ENCODE measurements at places on chromosomes 11 and 22.

DNA sequence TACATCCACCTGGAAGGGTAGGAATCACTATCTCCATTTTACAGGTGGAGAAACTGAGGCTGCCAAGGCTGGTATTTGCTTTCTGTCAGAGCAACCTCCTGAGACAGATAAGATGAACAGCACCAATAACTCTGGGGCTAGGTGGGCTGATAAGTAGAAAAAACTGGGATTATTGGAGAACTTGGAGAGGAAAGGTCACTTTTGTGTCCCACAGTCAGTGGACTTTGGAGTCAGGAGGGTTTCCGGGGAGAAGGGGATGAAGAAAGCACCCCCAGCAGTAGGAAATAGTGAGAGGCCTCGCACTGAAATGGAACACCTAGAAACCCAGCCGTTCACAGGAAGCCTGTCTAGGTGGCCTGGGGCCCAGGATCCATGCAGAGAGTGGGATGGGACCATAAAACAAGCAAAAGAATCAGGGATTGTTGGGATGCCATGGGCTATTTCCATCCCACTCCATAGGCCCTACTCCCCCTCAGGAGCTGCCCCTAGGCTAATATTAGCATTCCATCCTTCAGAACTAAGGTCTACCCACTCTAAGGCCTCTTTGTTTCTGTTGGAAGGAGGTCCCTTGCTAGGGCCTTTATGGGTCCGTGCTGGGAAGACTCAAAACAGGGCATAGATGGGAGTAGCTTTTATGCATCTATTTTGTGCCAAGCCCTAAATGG, 31.0 kb upstream of the FCHSD2 start:
- DNase-seq, result no peak

- no peak for DNase-seq
Measured at GRCh38 chr11:45100339-45100738, 46.1 kb upstream of the PRDM11 start.

DNA sequence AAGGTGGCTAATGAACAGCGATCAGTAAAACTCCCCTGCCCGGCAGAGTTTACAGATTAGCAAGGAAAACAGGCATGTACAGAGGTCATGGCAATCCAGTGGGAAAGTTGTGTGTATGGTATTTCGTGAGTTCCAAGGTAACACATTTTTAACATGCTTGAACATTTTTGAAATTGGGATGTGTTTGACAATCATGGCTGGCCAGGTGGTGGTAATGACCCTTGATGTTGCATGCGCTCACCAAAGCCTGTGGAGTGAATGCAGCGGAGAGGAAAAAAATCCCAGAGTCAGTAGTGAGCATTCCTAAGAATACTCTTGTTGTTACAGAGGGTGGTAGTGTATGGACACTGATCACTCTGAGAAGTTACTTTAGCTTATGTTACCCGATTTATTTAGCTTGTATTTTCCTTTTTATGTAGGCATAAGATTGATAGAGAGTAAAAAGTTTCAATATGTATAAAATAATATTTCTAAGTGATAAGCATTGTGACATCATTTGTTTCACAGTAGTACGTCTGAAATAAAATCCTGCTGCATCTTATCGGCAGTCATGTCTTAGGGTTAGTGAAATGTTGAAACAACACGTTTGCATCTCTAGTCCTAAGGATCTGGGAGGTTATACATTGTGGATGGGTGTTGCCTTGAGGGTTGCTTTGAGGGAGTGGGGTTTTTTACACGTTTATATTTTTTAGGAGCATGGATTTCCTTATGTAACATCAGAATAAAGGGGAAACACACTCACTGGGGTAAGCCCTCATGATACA, 8.7 kb downstream of the TEAD1 start:
- no peak for DNase-seq

- peak; percentile 56 for DNase-seq
Measured at GRCh38 chr11:44527476-44527875, 38.0 kb upstream of the CD82 start.

- DNase-seq, result no peak
Measured at GRCh38 chr11:72669527-72669926, 4.7 kb downstream of the PDE2A start.

DNA sequence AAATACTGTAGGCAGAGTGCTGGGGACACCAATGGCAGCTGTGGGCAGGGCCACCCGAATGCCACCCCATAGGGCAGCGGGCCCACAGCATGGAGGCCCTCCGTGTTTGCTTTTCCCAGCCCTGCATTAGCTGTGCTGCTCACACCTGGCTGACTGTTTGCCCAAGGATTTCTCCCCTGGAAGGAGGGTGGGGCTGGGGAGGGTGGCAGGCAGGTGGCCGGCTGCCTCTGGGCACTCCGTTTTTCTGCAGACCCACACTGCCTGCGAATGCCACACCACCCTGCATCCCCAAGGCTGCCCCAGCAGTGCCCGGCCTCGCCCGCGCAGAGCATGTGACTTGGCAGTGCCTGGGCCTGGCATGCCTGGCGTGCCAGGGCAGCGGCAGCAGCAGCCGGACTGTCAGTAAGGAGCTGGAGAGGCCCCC, 19.6 kb downstream of the DAGLA start:
- peak; percentile 85 for DNase-seq

DNA sequence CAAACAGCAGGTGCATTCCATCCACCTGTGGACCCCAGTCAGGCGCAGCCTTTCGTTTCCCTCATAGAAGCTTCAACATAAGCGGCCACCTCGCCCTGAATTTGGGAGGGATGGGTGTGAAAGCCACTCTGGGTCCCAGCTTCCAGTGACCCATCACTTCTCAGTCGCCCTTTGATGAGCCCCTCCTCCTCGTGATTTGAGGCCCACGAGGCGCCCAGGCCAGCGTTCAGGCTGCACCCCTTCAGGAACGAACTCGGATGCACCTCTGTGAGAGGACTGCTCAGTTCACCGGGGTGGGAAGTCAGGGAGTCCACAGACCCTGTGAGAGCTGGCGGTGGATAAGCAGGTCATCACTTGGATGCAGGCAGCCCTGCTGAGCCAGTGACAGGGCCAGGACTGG, 1118.2 kb downstream of the BRD1 start:
- no peak for DNase-seq

- DNase-seq, result no peak
Measured at GRCh38 chr22:35491908-35492380, 48.7 kb upstream of the RASD2 start.

DNA sequence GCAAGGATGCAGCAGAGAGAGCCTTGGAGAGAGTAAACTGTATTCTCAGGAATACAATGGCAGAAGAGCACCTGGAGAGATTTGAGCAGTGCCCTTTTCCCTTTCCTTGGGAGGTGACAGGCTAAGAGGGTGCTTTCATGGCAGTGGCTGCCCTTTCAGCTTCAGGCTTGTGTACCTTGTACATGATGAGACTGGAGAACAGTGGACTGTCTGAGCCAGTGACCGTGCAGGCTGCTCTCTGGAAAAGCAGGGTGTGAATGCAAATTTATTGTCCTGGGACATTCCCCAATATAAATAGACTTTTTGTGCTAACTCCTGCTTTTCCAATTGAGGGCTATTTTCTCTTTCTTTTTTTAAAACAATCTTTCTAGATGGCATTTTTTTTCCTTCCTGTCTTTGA, 99.3 kb downstream of the TRIM44 start:
- DNase-seq, result no peak

DNA sequence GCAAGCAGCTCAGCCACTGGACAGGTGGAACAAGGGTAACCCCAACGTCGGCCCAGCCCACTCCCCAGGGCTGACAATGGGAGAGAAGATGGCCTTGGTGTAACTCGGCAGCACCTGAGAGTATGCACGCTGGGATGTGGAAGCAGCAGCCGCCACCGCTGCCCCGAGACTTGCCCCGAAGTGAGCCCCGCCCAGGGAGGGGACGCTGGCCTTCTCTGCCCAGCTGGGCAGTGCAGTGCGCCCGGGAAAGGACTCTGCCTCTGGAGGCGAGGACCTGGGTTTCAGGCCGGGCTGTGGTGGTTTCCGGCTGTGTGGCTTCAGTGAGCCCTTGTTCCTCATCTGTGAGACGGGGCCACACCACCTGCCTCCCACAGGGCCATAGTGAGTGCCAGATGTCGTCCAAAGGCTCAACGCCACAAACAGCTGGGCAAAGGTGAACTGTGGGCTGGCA, 8.6 kb upstream of the POLDIP3 start:
- DNase-seq, result no peak

DNA sequence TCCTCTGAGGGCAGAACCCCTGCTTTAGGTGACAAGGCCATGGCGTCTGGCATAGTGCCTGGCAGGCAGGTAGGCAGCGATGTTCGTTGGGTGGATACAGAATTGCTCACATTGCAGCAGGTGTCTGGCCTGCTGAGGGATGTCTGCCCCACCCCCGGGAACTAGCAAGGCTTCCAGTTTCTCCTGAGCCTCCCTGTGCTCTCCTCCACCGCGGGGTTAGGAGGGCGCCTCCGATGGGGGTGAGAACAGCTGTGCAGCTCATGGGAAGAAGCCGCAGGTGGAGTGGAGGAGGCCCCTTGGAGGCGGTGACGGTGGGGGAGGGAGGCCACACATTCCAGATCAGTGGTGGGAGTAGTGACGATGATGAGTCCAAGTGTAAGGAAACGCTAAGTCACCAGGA, 48.3 kb upstream of the JAM3 start:
- DNase-seq, result peak; percentile 10

DNA sequence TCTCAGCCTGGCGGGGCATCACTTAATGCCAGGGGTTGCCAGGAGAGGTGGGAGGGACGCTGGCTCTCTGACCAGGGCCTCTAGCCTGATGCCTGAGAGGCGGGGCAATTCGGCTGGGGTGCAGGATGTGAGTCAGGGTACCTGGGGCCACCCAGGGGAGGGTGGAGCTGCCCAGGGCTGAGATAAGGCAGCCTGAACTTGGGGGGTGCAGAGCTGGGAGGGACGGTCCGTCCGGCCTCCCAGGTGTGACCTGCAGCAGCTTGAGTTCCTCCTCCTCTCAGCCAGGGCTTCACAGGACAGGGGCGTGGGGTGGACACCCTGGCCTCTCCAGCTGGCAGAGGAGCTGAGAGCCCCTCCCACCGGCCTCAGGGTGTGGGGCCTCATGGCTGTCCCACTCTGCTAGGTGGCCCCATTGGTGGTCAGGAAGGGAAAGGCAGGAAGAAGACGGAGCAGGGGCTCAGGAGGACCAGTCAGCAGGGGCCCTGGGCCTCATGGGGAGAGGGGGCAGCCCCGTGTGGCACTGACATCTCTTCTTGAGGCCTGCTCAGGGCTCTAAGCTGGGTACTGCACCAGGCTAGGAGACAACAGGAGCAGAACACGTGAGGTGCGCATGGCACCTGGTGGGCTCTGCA, 942 bp upstream of the RPS6KA4 start:
- DNase-seq, result no peak

- no peak for DNase-seq
Measured at GRCh38 chr11:11262171-11262920, 90.7 kb downstream of the CSNK2A3 start.

GRCh38 chr11:95304777-95305176, 73.8 kb upstream of the SESN3 start:
- no peak for DNase-seq

DNA sequence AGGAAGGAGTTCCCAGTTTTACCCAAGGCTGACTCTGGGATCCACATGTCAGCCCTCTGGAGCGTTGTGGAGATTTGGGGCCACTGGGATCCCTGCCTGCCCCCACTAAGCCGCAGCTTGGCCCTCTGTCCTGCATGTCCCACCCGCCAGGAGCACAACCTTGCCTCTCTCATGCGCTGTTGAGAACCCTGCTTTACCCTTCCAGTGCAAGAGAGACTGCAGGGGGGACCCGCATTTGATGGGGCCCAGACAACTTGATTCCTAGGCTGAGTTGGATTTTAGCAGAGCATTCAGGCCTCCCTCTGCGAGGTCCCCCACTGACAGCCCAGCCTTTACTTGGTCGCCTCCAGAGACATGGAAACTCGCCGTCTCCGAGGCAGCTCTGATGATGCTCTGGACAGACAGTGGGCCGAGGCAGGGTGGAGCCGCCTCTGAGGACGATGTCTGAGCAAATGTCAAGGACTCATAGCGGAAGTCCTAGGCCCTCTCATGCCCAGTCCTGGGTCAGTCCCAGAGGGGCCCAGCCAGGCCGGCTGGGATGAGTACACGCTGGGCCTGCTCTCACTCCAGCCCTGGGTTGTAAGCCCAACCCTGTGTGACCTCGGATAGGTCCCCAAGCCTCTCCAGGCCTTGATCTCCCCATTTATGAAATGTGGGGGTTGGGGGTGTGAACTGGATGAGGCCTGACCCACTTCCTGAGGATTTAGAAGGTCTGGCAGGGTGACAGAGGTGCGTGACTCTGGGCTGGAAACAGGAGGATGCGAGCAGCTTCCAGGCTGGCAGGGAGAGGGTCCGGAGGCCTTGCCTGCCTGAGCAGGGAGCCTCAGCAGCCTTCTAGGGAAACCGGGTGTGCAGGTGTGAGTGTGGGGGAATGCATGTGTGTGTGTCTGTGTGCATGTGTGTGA, 630 bp downstream of the CD5 start:
- DNase-seq, result no peak

DNA sequence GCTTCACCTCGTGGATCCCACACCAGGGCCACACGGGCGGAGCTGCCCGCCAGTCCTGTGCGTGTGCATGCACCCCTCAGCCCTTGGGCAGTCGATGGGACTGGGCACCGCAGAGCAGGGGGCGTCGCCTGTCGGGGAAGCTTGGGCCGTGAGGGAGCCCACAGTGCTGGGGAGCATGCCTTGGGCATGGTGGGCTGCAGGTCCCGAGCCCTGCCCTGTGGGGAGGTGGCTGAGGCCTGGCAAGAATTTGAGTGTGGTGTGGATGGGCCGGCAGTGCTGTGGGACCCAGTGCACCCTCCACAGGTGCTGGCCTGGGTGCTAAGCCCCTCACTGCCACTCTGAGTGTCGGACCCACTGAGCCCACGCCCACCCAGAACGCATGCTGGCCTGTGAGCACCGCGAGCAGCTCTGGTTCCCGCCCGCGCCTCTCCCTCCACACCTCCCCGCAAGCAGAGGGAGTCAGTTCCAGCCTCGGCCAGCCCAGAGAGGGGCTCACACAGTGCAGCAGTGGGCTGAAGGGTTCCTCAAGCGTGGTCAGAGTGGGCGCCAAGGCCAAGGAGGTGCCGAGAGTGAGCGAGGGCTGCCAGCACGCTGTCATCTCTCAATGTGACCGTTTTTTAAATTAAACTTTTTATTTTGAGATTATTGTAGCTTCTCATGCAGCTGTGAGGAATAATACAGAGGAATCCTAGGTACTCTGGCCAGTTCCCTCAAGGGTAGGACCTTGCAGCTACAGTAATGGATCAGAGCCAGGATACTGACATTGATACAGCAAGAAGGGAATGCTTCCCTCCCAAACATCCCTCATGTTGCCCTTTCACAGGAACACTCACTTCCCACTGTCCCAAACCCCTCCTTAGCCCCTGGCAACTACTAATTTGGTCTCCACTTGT, 127.7 kb downstream of the CRYBB2 start:
- DNase-seq, result no peak
